ENCODE measurements at places on chromosomes 7 and 10.

GRCh38 chr7:138926241-138926612 is 55.0 kb downstream of the KIAA1549 start:
- DNase-seq: no peak

DNA sequence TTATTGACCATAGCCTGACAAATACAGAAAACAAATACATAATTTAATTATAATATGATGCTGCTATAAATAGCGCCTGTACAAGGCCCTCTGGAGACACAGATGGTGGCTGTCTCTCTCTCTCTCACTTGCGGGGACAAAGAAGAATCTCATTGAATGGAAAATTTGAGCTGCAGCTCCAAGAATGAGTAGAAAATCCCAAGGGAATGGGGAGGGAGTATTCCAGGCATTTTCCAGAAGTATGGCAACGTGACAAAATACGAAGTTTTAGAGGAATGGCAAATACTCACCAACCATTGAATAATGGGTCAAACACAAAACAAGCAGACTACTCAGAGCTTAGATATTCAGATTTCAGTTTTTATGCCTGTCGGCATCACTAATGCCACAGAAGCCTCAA is 179.9 kb downstream of the NRP1 start:
- no peak for DNase-seq

DNA sequence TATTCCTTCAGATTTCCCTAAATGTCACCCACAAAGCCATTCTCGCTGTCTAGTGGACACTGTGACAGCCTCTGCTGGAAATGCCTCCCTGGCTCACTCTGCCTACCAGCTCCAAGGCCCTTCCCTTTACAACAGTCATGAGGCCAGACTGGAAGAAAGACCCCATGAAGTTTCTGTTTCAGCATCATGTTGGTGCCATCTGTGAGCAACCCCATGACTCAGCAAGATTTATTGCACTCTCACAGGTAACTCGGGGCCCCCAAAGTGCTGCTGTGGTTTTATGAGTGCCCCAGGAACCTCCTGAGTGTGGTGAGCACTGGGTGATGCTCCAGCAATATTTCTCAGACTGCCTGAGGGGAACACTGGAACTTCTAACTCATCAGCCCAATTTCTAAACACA is 218.6 kb downstream of the ZNF33B start:
- DNase-seq: no peak

GRCh38 chr10:8327140-8327423 is 272.6 kb downstream of the GATA3 start:
- DNase-seq: no peak

GRCh38 chr7:157587805-157588560 is 251.2 kb downstream of the DNAJB6 start:
- no peak for DNase-seq

DNA sequence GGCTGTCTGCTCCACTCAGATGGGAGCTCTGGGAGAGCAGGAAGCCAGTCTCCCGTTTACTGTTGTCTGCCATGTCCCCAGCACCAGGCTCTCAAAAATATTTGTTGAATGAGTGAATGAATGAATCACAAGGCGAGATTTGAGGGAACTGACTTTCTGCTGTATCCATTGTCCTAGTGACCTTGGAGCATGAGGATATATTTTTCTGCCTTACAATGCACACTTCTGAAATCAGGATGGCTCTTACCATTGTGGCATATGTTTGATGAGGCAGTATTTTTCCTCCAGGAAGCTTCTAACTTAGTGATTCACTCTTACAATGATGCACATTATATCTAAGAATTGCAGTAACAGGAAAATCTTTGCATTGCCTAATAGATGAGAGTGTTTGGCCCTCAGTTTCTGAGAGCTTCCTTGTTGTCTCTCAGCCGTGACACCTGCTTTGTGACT is 136.4 kb downstream of the RPS24 start:
- no peak for DNase-seq

- no peak for DNase-seq
These were observed 56.8 kb upstream of the CD36 start for GRCh38 chr7:80581486-80582260.
